ENCODE measurements at places on chromosomes 4 and X.
A peak's percentile ranks its signal among the peaks of the same experiment; 100 is the strongest.

DNA sequence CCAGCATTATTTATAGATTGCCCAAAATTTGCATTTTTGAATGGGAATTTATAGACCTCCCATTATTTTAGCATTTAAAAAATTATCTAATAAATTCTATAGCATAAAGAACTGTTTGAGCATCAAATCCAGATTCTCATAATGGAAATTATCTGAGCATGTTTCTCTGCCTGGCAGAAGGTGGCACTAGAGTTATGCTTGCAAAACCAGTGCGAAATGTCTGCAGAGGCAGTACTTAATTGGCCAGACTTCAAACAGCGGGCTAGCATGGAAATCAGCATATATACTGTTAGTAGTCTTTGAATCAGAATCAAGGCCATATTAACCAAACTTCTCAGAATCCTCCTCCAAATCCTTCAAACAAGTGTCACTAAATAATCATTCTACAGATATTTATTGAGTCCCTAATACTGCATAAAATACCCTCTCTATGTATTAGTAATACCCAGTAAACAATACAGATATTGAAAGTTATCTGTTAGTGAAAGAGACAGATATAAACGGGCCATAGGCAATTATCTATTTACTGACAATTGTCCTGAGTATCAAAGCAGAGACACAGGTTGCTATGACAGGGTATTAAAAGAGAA is 78.7 kb upstream of the DCLK2 start:
- DNase-seq, result no peak

DNA sequence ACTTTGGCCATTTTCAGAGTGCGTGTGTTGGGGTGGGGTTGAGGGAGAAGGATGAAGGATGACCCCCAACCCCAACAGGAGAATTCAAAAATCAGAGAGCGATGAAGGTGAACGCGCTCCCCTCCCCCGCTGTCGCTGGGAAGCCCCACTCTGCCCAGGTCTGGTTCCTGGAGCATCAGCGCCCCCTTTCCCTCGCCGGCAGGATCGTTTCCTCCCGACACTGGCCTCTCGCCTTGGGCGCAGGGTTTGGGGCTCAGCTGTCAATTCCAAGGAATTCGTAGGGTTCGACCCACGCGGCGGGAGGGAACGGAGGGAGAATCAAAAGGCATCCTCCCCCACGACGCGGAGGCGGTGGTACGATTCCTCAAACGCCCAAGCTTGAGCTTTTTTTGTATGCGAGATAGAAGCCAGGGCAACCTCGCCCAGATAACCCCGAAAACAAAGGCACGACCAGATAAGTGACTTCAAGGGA is 1.0 kb upstream of the PDGFRA start:
- DNase-seq, result peak; percentile 18

DNA sequence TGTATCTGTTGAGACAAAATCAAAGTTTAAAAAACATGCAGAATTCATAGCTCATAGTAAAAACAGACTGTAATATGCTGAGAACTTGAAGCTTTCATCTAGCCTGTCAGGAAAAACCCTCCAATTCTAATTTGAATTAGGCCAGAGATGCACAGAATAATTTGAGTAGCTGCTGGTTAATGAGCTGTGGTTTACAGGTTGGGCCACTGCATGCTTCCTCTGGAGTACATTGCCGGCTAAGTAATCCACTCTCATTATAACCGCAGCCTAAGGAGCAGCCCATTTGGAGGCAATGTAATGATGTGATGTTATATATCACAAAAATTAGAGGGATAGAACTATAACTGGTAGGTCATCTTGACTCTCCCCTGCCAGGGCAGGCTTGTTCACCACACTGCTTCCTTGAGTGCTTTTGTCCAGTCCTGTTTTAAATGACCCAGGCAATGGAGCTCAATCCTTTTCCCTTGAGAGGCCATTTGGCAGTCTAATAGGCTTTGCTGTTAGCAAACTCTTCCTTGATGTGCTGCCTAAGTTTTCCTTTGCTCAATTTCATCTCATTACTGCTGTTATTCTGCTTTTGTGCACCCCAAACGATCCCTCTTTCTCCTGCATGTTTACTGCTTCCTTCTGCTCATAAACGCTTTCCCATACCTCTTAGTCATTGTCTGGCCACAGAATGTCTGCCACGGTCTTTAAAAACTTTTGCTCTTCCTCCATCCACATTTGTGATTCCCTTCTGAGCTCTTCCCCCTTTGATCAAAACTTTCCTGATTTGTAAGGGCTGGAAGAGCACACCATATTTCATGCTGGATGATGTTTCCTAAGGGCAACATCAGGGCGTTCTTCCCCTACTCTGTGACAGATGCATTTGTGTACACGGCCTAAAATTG is 230.9 kb downstream of the C4orf33 start:
- DNase-seq, result no peak

GRCh38 chrX:110219920-110220319 is 98.0 kb downstream of the AMMECR1 start:
- no peak for DNase-seq

GRCh38 chr4:129342819-129343408 is 247.0 kb downstream of the C4orf33 start:
- DNase-seq, result no peak

GRCh38 chr4:73901031-73901430 is 31.8 kb downstream of the CXCL1 start:
- DNase-seq, result no peak

DNA sequence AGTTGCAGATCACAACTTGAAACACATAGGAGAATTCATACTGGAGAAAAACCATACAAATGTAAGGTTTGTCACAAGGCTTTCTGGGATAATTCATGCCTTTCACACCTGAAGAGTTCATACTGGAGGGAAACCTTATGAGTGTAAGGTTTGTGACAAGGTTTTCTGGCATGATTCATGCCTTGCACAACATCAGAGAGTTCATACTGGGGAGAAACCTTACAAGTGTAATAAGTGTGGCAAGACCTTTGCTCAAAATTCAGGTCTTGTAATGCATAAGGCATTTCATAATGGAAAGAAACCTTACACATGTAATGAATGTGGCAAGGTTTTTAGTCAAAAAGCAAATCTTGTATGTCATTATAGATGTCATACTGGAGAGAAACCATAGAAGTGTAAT is 58.8 kb upstream of the ENPEP start:
- DNase-seq, result no peak

- no peak for DNase-seq
Observed at GRCh38 chr4:190019023-190019858, 7.8 kb downstream of the FRG2 start.

DNA sequence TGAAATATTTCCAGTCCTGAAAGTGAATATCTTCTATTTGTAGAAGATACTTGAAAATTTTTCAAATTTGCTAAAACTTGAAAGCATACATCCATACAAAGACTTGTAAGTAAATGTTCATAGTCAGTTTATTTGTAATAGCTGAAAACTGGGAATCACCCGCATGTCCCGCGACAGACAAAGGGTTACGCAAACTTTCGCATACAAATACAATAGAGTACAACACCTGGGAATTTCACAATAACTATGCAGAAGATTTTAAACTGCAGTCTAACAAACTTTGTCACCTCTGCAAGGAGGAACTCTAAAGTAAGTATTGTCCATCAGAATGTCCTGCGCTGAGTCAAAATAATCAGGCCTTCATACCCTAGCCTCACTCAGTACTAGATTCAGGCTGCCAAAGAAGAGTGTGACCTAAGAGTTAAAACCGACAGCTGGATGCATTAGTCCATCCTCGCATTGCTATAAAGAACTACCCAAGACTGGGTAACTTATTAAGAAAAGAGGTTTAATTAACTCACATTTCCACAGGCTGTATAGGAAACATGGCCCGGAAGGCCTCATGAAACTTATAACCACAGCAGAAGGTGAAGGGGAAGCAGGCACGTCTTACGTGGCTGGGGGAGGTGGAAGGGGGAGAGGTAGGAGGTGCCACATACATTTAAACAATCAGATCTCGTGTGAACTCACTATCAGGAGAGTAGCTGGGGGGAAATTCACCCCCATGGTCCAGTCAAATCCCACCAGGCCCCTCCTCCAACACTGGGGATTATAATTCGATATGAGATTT is 60.4 kb downstream of the MMRN1 start:
- no peak for DNase-seq

GRCh38 chrX:34300871-34301270 is 168.8 kb upstream of the FAM47A start:
- peak; percentile 9 for DNase-seq

DNA sequence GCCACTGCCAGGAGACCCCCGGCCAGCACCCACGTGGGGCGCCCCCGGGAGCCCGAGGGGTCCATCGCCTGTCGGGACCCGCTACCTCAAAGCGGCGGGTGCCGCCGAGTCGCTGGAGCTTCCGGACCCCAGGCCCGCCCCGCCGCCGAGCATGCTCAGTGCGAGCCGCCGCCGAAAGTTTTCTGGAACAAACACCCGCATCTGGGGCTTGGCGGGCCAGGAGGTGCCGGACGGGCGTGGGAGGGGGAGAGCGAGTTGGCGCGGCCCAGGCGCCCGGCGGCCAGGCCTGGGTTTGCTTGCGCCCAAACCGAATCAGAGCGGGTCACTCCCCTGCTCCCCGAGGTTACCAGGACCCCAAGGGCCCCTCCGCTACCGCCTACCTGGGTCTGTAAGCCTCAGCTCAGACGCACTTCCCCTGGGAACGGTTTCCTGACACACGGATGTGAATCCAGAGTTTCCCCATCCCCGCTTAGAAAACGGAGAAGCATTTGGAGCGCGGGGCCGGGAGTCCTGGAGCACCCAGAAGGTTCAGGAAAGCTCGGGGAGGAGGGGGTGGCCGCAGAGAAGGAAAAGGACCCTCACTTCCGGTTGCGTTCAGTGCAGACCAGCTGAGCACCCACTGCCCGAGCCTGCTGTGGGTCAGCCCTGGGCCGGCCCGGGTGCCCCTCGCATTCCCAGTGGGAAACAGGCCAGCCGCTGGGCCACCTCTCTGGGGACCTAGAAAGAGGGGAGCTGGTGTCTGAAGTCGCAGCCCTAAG is at the start of gene EVC2:
TSS of gene EVC2 (minus strand) at position 111 of the 758 bp plus-strand sequence. CDS start at position 65, 46 bp downstream.
- peak; percentile 18 for DNase-seq

GRCh38 chr4:108831886-108832285 is 69.0 kb upstream of the ETNPPL start:
- no peak for DNase-seq

- no peak for DNase-seq
Observed at GRCh38 chr4:73452953-73453700, 17.1 kb downstream of the AFP start.

DNA sequence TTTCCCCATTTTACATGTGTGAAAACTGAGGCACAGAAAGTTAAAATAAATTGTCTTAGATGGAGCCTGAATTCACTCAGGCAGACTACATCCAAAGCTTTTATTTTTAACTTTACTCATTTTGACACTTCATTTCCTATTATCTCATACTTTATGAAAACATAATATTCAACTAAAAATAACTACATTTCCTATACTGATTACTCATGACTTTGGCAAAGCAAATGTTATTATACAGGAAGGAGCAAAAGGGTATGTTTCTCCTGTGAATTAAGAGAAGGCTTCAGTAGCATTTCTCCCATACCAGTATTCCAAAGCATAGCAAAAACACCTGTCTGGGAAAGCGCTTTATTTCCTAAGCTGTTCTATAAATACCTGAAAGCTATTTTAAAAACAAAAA is 178.6 kb downstream of the ADAMTS3 start:
- no peak for DNase-seq

DNA sequence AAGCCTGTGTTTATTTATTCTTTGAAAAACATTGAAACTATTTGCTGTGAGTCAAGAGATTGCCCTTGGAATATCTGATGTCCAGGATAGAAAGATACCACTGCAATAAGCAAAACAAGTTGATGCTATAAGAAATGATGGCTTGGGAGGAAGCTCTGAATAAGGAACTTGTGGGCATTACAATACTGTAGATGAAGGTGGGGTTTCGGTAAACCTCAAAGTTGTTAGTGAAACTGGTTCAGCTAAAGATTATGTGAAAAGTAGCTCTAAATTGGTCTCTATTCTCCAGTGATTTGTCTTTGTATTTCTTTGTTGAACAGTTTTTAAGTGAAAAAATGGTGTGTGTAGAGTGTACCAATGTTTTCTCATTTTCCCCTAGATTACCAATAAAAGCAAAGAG is 128.7 kb downstream of the AKAP4 start:
- no peak for DNase-seq

DNA sequence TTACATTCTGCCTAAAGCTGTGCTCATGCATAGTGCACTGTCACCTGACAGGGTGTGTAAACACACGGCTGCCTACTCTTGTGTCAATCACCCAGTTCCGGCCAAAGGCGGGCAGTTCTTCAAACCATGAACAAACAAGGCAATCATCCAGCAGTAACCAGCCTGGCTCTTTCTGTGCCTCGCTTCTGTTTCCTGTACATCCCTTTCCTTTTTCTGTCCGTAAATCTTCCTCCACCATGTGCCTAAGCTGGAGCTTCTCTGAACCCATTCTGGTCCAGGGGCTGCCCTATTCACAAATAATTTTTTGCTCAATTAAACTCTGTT is 60.8 kb upstream of the CBR4 start:
- DNase-seq, result no peak

DNA sequence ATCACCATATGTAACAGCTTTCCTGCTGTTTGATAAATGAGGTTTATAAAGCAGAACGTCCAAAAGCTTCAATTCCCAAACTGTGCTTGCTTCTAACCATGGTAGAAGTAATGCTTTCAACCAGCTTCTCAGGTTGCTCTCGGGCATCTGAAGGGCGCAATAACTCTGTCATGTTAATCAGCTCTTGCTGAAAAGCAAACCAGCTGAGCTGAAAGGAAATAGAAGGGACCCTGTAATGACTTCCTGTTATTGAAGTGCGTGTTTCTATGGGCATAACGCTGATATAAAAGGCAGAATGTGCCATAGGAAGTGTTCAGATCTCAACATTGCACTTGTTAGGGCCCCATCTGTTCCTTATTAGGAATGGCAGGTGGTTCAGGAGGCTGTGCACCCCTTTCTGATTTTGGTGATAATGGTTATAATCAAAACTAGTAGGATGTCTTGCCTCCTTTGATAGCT is 21.2 kb downstream of the HERC3 start:
- no peak for DNase-seq

DNA sequence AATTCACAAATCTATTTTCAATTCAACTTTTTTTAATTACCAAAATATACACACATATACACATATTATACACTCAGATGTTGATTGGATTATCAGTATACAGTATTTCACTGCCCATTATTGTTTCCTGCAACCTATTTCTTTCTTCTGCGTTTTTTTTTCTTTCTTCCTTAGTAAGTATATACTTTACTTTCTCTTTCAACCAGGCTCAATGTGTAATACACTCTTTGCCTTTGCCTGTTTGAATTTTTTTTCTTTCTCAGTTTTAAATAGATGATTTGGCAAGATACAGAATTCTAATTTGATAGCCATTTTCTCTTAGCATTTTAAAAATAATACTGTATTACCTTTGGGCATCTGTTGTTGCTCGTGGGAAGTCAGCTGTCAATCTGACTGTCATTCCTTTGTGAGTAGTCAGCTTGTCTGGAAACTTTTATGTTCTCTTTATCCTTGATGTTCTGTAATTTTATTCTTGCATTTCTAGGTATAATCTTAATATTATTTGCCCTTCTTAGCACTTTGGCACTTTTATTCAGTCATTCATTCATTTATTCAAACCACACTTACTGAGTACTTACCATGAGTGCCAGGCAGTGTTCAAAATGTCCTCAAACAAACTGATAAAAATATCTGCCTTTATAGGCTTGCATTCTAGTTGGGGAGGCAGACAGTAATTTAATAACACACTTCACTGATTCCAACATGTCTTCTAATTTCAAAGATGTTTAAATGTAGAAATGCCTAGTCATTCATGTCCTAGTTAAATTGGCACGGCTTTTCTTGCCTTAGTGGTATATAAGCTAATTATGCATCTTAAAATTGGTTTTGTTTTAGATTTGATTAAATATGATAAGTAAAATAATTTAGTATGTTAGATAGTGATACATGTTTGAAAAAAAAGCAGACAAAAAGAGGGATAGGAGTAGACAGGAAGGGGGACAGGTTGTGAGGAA is 3.7 kb downstream of the USP38 start:
- DNase-seq, result no peak
